OCI-LY7 (cell line): ENCODE measurements at places on chromosomes 1 and 21.

DNA sequence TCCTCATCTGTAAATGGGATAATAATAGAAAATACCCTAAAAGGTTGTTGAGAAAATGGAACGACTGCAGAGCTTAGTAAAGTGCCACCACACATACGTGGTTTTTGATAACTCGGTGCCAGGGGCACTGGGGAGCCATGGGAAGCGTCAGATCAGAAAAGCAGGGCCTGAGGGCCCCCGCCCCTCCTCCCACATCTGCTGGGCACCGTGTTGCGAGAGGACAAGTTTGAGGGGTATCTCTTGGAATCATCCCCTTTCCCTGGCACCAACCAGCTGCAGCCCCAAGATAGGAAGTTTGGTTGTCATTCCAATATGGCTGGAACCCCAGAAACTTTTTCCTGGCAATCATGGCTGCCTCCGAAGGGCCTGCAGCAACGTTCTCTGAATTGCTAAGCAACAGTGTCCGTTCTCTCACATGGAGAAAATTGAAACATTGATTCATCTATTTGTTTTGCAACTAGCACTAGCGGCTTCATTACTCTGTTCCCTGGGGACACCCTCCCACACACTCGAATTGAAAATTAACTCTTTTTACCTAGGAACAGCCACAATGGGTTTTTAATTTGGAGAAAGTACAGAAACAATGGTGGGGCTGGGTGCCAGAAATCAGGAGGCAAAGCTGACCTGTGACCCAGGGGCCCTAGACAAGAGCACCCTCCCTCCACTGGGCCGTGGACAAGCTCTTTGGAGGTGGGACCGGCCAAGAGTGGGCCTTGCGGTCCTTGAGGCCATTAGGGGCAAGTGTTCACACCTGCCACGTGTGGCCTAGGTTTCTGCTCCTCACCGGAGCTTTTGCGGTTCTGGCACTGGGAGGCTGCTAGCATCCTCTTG is 190.0 kb upstream of the VAMP3 start:
- no peak for DNase-seq

DNA sequence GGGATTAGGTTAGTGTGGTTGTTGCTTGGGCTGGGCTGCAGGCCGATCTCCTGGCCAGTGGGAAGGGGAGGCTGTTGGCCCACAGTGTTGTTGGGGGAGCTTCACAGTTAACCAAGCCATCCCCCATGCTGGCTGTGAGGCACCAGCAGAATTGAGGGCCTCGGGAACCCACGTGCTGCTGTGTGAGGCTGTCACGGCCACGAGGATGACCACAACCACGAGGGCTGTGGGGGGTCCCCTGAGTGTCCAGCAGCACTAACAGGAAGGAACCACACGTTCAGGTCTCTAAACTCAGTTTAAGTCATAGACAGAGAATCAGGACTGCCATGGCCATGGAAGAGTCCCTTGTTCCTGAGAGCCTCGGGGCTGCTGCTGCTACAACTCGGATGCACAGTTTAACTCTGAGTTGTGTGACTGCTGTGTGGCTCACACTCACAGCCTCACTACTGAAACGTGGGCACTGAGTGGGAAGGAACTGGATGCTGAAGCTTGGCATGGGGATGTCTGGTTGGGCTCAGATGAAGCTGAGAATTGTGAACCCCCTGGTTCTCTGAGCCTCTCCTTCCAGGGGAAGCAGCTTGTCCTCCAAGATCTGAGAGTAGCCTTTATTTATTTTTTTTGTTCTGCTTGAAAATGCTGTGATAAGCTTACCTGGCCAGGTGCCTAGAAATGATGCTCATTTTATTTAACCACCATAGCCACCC is 4.8 kb upstream of the MMEL1 start:
- no peak for DNase-seq

- DNase-seq: no peak
Observed at GRCh38 chr1:227917081-227917950, 30.4 kb downstream of the WNT9A start.

- DNase-seq: no peak
Observed at GRCh38 chr1:165259236-165259635, 97.3 kb downstream of the LMX1A start.

DNA sequence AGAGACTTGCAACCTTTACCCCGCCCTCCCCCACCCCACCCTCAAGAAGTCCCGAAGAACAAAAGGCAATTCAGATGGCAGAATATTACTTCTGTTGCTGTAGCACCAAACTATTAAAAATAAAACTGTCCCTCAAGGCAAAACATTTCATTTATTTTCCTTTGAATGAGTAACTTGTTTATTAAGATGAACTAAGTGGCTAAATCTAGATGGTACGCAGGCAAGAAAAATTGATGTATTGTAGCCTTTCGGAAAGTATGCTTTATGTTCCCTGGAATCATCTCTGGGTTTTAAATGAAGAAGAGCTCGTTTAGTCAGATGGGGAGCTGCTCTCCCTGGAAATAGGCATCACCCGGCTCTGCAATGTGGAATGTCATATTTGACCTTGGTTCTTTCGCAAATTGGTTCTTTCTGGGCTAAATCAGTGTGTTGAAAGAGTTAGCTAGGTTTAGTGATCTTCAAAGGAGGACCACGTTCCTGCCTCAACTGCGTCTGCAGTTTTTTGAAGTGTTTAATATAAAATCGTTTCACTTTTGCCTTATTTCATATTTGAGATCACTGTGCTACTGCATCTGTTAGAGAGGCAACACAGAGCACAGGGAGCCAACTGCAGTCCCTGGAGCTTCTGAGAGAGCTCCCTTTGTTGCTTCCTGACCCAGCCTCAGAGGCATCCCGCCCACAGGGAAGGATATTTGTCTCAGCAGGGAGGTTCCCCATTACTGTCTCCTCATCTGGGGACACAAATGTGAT is 61.8 kb downstream of the KIF26B start:
- DNase-seq: no peak

DNA sequence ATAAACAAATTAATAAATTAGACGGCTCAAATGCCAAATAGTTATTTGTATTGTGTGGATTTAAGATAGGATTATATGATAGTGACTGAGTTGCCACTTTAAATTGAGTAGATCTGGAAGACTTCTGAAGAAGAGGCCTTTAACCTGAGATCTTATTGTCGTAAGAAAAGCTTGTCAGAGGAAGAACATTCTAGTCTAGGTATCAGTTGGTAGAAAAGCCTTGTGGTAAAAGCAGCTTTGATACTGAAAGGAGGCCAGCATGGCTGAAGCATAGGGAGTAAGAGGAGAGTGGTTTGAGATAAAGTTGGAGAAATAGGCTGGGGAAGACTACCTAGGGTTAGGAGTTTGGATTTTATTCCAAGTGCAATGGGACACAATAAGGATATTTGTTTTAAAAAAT is 29.1 kb downstream of the SLC30A7 start:
- DNase-seq: no peak

DNA sequence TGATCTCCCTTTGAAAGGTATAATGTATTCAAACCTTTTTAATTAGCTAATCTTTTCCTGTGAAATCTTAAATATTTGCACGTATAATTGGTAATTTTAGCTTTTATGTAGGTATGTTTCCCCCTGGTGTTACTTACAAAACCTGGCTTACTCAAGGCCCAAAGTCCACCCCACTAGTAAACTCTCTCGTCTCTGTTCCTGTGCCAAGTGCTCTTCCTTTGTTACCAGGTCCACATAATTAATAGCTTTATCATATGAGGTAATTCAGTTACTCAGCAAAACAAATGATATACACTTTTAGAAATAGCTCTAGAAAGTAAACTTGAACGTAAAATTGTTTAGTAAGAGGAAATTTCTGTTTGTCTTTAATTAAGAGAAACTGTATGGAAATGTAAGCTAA is 36.7 kb downstream of the NFIA start:
- no peak for DNase-seq

- no peak for DNase-seq
Observed at GRCh38 chr1:203796236-203796605, 798 bp downstream of the ZBED6 start.

- DNase-seq: no peak
Observed at GRCh38 chr1:901108-901859, 22.4 kb upstream of the SAMD11 start.

GRCh38 chr21:42237577-42237976 is 18.6 kb downstream of the ABCG1 start:
- peak; percentile 36 for DNase-seq

DNA sequence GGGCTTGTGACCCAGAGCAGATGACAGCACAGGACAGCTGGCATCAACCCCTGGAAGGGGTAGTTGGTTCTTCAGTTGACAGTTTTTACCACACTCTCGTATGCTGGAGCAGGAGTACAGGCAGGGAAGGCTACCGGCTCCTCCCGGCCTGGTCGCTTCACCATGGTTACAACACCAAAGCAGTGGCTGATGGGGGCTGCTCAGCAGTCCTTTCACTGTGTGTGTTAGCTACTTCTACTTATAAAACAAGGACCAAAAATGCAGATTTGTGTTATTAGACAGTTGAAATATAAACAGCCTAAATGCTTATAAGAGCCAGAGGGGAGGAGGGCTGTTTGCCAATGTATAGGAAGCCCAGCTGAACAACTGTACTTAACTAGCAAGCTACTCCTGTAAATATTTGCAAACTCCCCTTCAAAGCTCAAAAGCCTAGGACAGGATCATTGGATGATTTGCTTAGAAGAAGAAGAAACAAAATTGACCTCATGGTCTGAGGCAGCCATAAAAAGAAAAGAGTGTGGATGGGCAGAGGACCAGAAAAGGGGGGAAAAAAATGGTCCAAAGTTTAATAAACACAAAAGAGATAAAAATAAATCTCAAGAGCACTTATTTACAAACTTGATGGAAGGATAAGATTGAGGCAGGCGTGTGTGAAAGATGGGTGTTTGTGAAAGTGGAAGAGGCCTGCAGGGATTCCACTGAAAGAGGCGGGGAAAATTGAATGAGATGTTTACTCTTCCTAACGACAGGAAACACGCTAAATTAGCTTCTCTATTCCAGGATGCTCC is 57.1 kb downstream of the TGFB2 start:
- no peak for DNase-seq

GRCh38 chr1:152510503-152510902 is at the start of gene LCE5A:
LCE5A (plus strand) TSS chr1:152510803; CDS start chr1:152511535, 732 bp downstream.
- no peak for DNase-seq
